ENCODE measurements at places on chromosomes 3 and 15.

GRCh38 chr3:178181088-178181487 lies 355.1 kb upstream of the KCNMB2 start:
- DNase-seq: no peak

- DNase-seq: no peak
Measured at GRCh38 chr3:122946185-122946584, 81.4 kb downstream of the SEMA5B start.

GRCh38 chr15:61480863-61481262 lies 251.8 kb upstream of the RORA start:
- no peak for DNase-seq

DNA sequence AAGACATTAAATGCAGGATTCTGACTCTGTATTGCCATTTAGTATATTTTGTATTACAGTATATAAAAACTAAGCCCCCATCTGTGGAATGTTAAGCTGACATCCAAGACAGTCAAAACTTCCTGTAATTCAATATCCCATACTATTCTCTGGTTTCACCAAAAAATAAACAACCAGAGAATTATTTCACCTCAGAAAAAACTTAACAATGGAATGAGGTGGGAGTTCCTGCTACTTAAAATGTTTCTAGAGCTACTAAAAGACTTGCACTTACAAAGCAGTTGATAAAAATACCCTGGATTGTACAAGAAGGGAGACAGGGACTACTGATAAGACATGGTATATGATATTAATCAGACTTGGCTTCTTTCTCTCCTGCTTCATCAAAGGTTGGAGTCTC lies 8.3 kb downstream of the ARL13B start:
- no peak for DNase-seq

DNA sequence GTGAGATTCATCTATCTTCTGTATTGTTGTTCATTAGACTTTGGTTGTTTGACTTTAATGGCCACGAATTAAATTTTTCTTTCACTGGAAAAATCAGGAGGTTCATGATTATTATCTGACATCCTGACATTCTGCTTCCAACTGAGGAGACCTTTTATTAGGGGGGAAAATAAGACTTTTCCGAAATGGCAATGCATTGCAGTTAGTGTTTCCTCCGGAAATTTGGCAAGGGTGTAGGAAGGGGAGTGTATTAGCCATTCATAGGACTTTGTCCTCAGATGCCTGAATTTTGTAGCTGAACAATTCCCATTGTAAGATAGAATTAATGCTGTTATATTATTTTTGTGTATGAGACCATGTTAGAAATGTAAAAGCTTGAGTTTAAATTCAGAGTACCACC lies 450.6 kb upstream of the TGFBR2 start:
- DNase-seq: no peak

DNA sequence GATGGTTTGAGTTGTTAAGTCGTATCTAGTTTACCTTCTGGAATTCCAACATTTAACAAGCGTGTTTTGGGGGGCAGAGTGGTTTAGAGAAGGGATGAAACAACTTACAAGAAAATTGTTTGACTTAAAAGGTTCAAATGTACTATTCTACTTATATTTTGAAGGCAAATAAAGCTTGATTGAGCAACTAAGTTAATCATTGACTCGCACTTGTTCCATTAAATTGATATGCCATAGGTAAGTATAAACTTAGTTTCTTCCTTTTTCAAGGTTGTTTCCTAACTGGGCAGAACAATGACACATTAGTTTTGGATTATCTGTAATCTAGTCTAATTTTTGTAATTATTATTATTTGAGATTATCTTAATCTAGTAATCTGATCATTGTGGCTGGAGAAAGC lies 48.3 kb upstream of the CPNE4 start:
- no peak for DNase-seq

DNA sequence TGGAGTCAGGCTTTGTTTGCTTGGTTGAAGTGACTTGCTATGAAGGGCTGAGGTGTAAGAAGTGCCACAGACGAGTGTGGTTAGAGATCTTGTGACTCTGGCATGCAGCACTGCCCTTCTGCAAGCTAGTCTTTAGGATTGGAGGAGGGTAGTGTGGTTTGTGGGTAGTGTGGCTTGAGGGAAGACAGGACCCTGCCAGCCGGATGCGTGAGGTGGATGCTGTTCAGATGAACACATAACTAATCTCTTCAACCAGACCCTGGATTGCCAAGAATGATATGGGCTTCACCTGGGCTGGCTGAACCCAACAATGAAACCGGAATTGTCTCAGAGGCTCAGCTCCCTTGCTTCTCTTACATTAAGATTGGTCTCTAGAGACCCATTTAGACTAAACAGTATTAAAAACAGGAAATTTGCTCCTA lies 32.7 kb downstream of the STARD9 start:
- no peak for DNase-seq

DNA sequence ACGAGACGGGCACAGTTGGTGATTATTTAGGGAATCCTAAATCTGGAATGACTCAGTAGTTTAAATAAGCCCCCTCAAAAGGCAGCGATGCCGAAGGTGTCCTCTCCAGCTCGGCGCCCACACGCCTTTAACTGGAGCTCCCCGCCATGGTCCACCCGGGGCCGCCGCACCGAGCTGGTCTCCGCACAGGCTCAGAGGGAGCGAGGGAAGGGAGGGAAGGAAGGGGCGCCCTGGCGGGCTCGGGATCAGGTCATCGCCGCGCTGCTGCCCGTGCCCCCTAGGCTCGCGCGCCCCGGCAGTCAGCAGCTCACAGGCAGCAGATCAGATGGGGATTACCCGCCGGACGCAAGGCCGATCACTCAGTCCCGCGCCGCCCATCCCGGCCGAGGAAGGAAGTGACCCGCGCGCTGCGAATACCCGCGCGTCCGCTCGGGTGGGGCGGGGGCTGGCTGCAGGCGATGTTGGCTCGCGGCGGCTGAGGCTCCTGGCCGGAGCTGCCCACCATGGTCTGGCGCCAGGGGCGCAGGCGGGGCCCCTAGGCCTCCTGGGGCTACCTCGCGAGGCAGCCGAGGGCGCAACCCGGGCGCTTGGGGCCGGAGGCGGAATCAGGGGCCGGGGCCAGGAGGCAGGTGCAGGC lies 318.0 kb downstream of the FGF12 start:
- DNase-seq: peak; percentile 84

DNA sequence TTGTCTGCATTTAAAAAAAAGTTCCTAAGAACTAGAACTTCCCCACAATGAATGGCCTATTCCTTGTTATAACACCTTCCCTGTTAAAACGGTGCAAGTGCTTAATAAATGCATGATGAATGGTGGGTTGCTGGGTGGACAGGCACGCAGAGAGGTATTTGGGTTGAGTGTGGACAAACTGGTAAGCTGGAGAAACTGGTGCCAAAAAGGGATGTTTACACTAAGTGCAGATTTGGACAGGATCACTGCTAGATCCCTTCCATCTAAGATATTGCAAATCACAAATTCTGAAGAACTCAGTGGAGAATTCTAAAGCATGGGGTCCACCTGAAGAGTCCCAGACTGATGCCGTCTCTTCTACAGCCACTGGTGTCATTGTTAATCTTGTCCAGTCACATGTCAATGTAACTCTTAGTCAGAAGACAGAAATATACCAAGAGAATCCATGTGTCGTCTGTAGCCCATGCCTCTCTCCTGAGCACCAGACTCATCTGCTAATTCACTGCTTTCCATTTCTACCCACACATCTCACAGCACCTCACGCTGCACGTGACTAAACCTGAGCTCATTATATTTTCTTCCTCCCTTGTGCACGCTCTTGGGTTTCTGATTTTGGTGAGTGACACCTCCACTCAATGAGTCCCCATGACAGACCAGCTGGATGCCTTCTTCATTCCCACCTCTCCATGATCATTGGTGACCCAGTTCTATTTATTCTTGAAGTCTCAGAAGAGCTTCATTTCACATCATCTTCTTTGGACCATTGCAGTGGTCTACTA lies 328.9 kb downstream of the THSD4 start:
- peak; percentile 17 for DNase-seq

- no peak for DNase-seq
Measured at GRCh38 chr3:10496121-10496863, 9.1 kb downstream of the ATP2B2 start.

DNA sequence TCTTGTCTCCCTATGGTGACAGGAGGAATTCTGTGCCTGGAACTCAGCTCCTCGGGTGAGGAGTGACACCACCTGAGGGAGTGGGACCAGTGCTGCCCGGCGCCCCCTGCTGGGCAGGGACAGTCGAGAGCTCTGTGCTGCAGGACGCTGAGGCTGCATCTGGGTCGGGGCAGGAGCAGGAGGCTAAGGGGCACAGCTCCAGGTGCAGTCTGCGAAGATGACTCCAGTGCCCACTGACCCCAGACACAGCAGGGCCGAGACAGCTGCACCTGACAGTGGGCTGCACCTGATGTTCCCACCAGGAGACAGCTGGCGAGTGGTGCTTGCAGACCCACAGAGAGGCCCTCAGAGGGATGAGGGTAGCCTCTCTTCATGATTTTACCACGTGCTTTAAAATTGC lies 152.9 kb downstream of the ATP10A start:
- DNase-seq: peak; percentile 77

DNA sequence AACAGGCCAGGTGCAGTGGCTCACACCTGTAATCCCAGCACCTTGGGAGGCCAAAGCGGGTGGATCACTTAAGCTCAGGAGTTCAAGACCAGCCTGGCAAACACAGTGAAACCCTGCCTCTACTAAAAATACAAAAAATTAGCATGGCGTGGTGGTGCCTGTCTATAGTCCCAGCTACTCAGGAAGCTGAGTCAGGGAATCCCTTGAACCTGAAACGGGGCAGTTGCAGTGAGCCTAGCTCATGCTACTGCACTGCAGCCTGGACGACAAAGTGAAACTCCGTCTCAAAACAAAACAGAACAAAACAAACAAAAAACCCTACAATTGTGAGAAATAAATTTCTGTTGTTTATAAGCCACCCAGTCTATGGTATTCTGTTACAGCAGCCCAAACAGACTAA lies 94.7 kb downstream of the PIK3CB start:
- no peak for DNase-seq

GRCh38 chr3:26560081-26560480 lies 62.5 kb upstream of the LRRC3B start:
- DNase-seq: no peak

- DNase-seq: no peak
Measured at GRCh38 chr15:50186090-50186489, 4.1 kb downstream of the SLC27A2 start.

DNA sequence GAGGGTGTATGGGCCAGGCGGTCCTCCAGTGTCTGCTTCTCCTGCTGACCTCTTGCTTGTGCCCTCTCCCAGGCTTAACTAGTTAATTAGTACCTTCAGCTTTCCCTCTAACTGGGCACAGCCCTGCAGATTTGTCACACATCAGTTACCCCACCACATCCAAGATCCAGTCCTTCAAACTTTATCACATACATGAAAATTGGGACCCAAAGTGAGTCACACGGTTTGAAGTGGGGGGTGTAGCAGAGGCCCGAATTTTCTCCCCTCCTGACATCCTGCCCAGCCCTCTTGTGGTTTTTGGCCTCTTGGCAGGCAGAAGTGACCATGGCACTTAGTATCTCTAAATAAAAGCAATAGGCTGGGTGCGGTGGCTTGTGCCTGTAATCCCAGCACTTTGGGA lies 3.9 kb downstream of the MAPKAPK3 start:
- DNase-seq: no peak

DNA sequence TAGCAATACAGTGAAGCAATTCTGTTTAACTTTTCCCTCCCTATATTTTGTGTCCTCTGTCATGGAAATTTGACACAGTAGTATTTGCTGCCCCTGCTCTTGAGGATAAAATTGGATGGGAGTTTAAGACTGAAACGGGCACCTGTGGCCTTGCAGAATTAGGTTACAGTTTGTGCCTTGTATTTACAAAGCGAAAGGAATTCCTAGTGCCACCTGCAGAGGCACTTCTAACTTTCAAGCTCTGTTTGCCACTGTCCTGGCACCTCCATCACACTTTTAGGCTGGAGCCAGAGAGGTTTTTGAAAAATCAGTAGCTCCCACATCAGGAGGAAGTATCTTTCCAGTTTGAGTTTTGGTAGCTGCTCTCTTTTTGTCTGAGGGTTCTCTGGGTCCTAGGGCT lies 39.5 kb downstream of the CD86 start:
- DNase-seq: no peak

- DNase-seq: no peak
Measured at GRCh38 chr3:122795674-122796195, 866 bp downstream of the SLC49A4 start.

DNA sequence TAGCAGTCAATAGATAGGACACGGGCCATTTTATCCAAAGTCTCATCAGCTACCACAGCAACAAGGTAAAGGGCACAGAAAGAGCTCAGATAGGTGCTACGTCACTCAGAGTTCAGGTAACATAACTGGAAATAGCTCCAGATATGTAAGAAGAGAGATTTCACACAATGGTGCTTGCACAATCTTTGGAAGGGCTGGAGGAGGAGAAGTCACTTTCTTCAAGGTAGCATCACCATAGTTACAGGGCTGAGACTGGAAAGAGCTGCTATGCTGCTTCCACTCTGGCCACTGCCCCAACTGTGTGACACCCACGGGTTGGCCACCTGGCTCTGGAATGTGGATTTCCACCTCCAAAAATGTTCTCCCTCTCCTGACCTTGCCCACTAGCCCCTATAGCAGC lies 448.8 kb upstream of the THBS1 start:
- DNase-seq: no peak

DNA sequence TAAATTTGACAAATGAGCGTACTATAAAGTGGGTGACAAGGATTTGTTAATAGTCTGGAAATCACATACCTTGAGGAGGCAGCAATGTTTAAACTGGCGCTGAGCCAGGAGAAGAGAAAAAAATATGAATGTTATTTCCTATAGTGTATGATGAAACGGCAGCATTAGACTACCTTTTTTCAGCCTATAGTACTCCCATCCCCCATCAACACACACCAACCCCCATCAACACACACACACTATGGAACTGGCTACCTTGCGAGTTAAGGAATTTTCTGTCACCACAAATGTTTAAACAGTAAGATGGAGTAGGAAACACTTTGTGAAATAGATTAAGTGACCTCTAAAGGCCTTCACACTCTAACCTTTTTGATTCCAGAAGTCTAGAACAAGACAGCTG lies 46.8 kb upstream of the ZCWPW2 start:
- DNase-seq: no peak

DNA sequence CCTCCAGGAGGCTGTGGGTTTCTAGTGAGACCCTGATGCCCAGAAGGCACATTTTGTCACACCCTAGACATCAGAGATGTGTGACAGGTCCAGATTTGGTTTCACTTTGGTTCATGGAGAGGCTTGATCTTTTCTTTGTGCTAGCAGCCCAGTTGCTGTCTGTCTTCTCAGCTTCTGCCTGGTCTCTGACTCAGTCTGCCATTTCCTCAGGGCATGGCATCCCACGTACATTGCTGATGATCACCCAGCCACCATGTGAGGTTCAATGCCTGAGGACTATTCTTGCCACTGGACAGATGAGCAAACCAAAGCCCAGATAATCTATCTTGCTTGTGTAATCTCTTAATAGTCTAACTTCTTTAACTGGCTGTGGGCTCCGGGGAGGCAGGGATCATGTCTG lies 144.9 kb upstream of the MRPS22 start:
- no peak for DNase-seq

- DNase-seq: no peak
Measured at GRCh38 chr15:57503911-57504598, 87.6 kb upstream of the MYZAP start.

GRCh38 chr3:140359233-140359995 lies 318.4 kb upstream of the TRIM42 start:
- DNase-seq: no peak

GRCh38 chr15:59531066-59531675 lies 80.4 kb upstream of the GCNT3 start:
- no peak for DNase-seq
